Keratinocyte (primary cell): ENCODE measurements at places on chromosomes 16 and 17. TPM values are rescaled to one million over a fixed set of nuclear protein-coding genes. Genes with fewer than 3 reads are reported as not detected.

Gene CDR2L
- polyA plus RNA-seq = 7.1 to 16.0 TPM (median 9.3 TPM) in 3 replicates

Gene QRICH2
- 1.1 to 4.8 TPM (median 1.6 TPM) in 3 replicates for polyA plus RNA-seq

Gene RPS2
- 2,750 to 6,036 TPM (median 3,573 TPM) in 3 replicates for polyA plus RNA-seq

Gene FOXF1
- not detected in 3 replicates for polyA plus RNA-seq

GRCh38 chr17:17559164-17559563 is 32.3 kb downstream of the PEMT start:
- no peak overlapping the region for H3K4me3 ChIP-seq
- no peaks in the 10 kb centered on the region for H3K36me3 ChIP-seq
- no peaks in the 10 kb centered on the region for H3K27me3 ChIP-seq
- peaks cover 14% of the 10 kb centered on the region for H3K4me1 ChIP-seq
- DNase-seq = no peak
- no peak overlapping the region for H3K27ac ChIP-seq

DNA sequence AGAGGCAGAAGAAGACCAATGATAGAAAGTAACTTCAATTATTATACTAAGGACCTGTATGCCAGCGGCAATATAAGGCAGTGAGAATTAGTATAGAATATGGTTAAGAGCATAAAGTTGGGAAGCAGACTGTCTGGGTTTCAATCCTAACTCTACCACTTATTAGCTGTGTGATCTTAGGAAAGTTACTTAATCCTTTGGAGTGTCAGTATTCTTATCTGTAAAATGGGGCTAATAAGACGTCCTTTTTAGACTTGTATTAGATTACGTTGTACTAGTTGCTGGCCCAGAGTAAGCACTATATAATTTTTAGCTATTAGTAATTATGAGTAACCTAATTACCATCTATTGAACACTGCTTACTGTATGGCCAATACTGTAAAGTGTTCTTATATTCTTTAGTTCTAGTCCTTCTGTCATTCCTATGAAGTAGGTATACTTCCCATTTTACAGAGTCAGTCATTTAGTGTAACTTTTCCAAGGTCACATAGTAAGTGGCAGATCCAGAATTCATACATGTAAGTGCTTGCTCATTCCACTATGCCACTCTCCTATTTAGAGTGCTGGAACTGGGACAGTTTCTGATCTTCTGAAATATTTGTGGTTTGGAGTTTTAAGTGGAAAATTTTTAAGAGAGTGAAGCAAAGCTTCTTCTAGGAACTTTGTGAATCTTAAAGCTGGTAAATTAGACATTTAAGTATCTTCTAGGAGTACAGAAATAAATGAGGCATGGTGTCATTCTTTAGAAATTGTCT is 22.5 kb downstream of the HEATR9 start:
- no peaks in the 10 kb centered on the region for H3K4me1 ChIP-seq
- H3K36me3 ChIP-seq = peaks cover 27% of the 10 kb centered on the region
- no peak overlapping the region for H3K4me3 ChIP-seq
- no peak for DNase-seq
- no peak overlapping the region for H3K27ac ChIP-seq

GRCh38 chr17:41343029-41343428 is 7.6 kb downstream of the KRT33A start:
- H3K36me3 ChIP-seq = no peaks in the 10 kb centered on the region
- DNase-seq = no peak
- H3K4me3 ChIP-seq = no peak overlapping the region
- no peak overlapping the region for H3K27ac ChIP-seq
- H3K4me1 ChIP-seq = peaks cover 22% of the 10 kb centered on the region
